Stimulated activated naive CD4-positive, alpha-beta T cell treated with Interleukin-2 at 50 U/mL for 16 hours (primary cell): ENCODE measurements at places on chromosomes 5 and 9.

DNA sequence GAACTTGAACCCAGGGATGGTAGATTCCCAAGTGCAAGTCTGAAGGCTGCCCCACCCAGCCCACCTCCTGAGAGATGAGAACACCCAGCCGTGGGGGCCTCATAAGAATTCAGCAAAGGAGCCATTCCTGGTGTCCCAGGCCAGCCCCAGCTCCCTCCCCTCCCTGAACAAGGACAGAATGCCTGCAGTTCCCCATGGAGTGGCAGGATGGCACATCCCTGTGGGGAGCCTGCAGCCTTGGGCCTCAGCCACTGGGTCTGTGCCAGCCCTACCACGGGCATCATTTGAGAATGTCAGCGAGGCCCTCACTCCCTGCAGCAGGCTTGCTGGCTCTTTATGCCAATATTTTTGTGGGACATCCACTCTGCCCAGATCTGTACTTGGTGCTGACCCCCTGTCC is 36.2 kb upstream of the RAPGEF1 start:
- no peak for DNase-seq

GRCh38 chr5:10612251-10612650 is 48.4 kb downstream of the ANKRD33B start:
- no peak for DNase-seq

DNA sequence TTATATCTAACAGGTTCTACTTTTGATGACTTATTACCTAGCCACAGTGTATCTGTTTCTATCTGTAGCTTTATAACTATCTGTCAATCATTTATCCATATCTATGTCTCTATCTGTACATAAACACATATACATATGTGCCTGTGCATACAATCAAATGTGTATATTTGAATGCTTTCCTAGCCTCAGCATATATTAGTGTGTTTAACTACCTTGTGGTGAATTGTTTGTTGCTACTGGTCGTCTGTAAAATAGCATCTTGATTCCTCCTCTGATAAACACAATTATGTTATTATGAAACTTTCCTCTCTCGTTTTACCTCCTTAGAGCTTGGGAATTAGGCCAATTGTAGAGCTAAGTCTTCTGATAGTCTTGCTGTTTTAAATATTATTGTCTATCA is 44.4 kb downstream of the PARP8 start:
- no peak for DNase-seq

- peak; percentile 48 for DNase-seq
These were observed 188.6 kb downstream of the FSTL4 start for GRCh38 chr5:133423618-133424282.

GRCh38 chr9:111676116-111676515 is 14.7 kb downstream of the GNG10 start:
- DNase-seq, result no peak

DNA sequence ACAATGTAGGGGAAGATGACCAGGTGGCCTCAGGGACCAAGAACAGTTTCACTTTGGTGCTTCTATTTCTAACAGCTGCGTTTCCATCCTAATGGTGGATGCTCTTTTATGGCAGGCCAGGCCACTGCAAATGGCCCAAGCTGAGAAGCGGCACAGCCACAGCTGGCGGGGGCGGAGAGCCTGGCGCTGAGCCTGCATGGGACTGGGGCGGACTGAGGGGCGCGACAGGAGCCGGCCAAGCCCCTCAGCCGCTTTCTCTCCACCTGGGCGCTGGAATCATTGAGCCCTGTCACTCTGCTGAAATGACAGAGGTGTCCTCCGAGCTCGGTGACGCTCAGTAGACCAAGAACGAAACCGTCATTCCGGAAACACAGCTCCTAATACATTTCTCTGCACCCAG is 317.3 kb upstream of the PDE4D start:
- DNase-seq, result no peak

DNA sequence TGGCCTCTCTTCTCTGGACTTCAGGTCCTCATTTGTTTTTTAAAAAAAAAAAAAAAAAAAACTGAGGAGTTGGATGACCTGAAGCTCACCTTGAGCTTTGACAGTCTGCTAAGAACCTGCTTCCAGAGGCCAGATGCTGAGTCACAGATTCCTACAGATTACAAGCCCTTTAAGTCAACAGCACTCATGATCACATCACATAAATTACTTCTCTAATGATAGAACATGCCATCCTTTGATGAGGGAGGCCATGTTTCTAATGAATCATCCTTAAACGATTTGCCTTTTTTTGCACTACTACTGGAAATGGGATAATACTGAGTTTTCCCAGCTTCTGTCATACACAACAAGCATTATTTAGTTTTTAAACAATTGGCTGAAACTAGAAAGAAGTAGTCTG is 34.2 kb upstream of the MYOT start:
- DNase-seq, result no peak

DNA sequence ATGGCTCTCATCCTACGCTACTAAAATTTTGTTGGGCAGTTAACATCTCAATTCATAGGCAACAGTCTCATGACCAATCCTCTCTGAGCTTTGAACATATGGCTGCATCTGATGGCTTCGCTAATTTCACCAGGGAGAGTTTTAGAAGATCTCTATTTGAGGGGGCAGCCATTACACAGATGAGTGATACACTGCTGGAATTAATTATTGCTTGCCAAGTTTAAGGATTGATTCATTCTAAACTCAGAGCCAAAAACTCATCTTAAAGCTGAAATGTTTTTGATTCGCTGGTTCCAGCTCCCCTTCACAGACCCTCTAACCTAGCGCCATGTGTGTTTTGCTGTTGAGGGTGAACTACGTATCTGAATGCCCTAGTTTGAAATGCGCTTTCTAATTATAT is 519.9 kb upstream of the WWC1 start:
- DNase-seq, result no peak

DNA sequence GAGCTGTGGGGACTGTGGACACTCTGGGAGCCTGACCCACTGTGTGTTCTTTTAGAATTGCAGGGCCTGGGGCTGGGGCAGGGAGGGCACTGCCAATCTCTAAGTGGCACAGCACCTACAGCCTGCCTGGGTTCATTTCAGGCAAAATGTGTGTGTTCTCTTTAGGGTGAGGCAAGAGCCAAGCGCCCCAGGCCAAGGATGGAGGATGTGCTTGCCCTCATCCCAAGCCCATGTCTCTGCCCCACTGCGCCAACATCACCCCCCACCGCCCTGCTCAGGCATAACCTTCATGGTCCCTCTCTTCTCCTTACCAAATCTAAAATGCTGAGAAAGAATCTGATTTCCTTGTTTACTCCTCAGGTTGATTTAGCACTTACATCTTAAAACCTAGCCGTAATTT is 304.4 kb downstream of the RAB3C start:
- DNase-seq, result no peak

DNA sequence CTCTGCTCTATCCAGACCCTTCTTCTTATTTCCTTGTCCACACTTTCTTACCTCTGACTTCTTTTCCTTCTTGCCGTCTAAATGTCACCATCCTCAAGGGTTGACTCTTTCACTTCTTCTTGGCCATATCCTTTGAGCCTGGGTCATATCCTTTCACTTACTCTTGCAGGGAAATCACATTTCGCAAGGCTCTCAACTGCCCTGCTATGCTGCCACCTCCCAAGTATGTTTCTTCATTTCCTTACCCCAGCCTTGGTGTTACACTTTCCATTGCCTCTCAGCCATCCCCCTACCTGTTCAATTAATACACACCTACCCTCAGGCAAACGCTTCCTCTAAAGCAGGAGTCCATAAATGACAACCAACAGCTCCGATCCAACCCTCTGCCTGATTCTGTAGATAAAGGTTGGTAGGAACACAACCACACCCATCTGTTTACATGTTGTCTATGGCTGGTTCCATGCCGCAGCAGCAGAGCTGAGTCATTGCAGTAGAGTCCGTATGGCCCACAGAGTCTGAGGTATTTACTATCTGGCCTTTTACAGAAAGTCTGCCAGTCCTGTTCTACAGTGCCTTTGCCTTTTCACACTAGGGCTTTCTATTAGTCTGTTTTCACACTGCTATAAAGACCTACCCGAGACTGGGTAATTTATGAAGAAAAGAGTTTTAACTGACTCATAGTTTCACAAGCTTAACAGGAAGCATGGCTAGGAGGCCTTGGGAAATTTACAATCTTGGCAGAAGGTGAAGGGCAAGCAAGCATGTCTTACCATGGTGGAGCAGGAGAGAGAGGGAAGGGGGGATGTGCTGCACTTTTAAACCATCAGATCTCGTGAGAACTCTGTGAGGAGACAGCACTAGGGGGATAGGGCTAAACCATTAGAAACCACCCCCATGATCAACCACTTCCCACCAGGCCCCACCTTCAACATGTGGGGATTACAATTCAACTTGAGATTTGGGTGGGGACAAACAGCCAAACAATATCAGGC is 97.9 kb downstream of the SV2C start:
- no peak for DNase-seq

DNA sequence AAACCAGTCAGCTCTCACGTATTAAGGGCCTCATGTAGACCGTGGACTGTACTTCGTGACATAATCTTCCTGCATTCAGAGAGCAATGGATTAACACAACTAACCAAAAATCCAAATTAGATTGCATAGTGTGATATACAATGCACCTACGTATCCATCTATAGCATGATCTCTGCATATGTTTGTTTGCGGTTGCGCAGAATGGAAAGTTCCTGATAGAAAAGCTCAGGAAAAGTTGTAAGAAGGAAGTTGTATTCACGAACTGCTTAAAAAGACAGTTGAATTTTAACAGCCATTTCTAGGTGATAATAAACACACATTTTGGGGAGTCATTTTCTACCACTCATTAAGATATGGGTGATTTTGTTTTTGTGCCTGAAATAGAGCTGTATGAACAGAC is 869.0 kb downstream of the TLE4 start:
- no peak for DNase-seq

- no peak for DNase-seq
These were observed 302.8 kb downstream of the EFNA5 start for GRCh38 chr5:107367939-107368338.

DNA sequence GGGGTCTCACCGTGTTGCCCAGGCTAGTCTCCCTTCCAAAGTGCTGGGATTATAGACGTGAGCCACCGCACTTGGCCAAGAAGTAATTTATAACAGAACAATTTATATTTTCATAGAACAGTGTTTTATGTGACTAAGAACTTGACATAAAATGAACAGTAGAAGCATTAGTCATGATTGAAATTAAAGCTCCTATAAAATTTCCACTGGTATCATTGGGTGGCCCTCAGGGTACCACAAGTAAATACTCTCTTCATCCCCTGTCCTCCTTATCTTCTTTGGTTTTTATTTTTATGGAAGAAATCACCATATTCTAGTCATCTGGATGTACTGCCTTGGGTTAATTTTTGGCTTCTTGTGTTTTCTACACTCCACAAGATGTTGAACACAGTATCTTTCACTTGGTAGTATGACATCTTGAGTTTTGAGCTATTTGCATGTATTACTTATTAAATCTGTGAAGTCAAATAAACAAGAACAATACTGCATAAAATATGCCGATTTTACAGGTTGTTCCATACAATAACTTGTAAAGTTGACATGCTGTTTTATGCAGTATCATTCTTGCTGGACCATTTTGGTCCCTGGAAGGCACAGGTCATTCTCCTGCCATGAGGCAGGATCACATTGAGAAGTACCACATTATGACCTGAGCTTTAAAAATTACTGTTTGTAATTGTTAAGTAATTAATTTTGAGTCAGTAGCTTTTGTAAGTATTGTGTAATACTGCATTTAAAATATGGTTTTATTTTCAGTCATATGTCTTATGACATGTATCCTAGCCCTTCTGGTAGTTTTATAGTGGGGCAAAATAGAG is 24.4 kb downstream of the LMNB1 start:
- DNase-seq, result no peak

GRCh38 chr5:1300581-1301083 is 5.8 kb upstream of the TERT start:
- no peak for DNase-seq

DNA sequence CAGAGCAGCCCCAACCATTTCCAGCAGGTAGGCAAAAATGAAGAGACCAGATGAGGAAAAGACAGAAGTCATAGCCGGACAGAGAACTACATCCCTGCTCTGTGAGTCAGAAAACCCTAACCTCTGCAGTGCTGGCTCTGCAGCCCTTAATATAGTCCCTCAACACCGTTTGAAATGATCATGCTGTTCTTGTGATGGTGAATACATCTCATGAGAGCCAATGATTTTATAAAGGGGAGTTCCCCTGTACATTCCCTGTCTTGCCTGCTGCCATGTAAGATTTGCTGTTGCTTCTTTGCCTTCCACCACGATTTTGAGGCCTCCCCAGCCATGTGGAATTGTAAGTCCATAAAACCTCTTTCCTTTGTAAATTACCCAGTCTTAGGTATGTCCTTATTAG is 216.8 kb upstream of the RFX3 start:
- no peak for DNase-seq

- DNase-seq, result no peak
These were observed 35.8 kb downstream of the PJA2 start for GRCh38 chr5:109373932-109374331.

DNA sequence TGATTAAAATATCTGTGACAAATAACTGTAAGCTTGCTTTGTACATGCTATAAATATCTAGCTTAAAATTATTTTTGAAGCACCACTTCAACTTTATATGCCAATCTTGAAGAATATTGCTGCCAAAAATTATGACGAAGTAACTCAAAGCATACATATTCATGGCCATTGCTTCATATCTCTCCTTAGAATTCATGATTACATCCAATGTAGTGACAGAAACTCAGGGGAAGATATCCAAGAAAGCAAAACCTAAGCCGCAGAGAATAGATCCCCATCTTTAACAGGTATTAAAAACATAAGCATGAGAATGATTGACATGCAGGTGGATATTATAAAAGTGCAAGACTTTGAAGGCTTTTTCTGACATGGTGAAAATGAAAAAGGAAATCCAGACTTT is 100.8 kb upstream of the PLPPR1 start:
- no peak for DNase-seq

GRCh38 chr9:16828340-16829281 is 41.9 kb downstream of the BNC2 start:
- no peak for DNase-seq
